ENCODE measurements at places on chromosomes 1 and 21. TPM values are rescaled to one million over a fixed set of nuclear protein-coding genes. Genes with fewer than 3 reads are reported as not detected.

LAMTOR2 gene
- total RNA-seq, result 68.6 TPM

FNBP1L gene
- 14.0 TPM for total RNA-seq

PCAT6 gene
- 0.65 TPM for total RNA-seq

HAO2 gene
- total RNA-seq, result not detected

IRF2BP2 gene
- 91.1 TPM for total RNA-seq

BRDT gene
- not detected for total RNA-seq

C8B gene
- total RNA-seq, result not detected

PSRC1 gene
- total RNA-seq, result 31.3 TPM

GPR137B gene
- total RNA-seq, result 14.2 TPM

SFN gene
- total RNA-seq, result 7.0 TPM

TGFB2 gene
- total RNA-seq, result 27.2 TPM

TBX15 gene
- 0.24 TPM for total RNA-seq

FCAMR gene
- not detected for total RNA-seq

CTSS gene
- total RNA-seq, result 2.2 TPM

GBP7 gene
- not detected for total RNA-seq

KIF2C gene
- total RNA-seq, result 19.3 TPM

KLHDC8A gene
- total RNA-seq, result 0.08 TPM

All from epithelial cell of alveolus of lung (primary cell).